NB4 (cell line): ENCODE measurements at places on chromosomes 13 and 19.

DNA sequence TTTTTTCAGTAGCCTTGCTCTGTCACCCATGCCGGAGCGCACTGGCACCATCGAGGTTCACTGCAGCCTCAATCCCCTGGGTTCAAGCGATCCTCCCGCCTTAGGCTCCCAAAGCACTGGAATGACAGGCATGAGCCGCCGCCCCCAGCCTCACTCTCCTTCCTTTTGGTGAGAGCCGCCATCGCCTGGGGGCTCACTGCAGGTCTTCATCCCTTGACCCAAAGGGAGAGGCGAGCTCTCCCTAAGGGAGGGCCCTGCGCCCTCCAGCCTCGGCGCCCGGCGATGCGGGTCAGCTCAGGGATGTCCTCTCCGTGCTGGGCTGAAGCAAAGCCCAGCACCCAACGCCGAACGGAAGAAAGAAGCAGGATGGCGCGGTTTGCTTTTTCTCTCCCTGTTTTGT, 23.2 kb upstream of the ZBTB7A start:
- DNase-seq, result no peak

GRCh38 chr13:44819772-44820171, 169.5 kb downstream of the NUFIP1 start:
- no peak for DNase-seq

DNA sequence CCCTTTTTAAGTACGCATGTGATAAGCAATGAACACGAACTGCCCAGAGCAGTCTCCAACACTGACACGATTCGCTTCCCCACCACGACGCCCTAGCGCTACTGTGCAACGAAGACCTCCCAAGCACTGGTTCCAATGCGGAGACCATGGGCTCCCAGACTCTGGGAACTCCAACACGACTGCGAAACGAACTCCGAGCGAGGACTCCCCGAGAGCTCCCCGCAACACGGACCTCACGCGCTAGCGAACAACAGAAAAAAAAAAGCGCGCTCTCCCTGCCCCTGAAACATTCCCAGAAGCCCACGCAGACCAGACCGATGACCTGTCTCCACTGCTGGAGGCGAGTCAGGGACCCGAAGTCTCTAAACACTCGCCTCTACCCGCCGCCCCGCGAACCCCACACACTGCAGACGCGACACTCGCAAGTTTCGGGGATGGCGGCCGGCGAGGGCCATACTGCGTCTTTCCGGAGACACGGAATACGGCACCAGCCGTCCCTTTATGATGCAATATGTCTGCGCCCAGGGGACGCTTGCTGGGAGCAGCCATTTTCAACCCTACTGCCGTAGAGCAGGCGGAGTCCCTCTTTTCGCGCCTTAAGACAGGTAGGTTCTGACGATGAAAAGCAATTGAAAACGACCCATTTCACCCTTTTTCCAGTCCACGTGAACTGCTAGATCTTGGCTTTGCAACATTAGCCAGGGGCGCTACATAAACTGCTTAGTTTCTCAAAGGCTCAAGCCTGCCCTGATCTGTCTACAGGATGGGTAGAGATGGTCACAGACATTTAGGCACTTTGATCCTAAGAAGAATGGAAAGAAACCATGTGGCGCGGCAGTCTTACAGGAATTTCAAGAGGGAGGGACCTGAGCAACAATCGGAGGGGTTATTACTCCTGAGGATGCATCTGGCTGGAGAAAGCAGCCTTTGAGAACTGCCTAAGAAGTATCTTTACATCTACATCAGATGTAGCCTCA, at the start of gene ZNF577:
TSS of gene ZNF577 (minus strand) at position 430 of the 977 bp plus-strand sequence. CDS start 7,569 bp downstream, outside the sequence.
- peak; percentile 93 for DNase-seq

- DNase-seq, result peak; percentile 45
Measured at GRCh38 chr13:100128373-100128772, 39.5 kb downstream of the PCCA start.

DNA sequence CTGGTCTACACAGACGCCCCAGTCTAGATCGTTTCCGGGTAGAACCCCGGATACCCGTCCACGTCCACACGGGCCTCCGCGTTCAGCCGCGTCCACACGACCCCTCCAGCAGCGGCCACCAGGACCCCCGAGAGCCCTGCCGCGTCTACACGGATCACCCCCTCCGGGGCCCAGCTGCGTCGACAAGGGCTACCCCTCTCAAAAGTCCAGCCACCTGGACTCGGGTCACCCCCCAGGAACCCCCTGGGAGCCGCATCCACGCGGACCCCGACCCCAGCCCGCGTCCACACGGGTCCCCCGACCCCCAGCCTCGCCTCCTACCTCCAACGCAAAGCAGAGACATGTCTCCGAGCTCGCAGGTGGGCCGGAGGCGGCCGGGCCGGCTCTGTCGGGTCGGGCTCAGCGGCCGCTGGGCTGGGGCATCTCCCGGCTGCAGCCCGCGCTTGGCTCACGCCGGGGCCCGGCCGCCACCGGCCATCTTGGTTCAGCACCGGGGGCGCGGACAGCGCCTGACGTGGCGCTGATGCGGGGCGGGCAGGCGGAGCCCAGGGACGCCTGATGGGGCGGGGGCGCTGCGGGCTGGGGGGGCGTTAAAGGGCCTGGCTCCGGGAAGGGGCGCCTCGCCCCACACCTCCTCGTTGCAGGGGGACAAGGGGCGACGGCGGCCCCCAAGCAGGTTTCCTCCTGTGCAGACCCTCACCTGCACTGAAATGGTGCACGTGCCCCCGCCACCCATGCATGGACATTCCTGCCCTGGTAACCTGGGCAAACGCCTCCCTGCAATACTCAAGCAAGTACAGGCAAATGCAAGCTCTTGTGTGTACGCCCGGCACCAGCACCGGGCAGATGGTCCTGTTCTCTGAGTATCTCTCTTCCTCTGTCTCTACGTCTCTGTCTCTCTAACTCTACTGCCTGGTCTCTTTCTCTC, at the start of gene UNC13A:
TSS of gene UNC13A (minus strand) at position 498 of the 928 bp plus-strand sequence. CDS start at position 343, 155 bp downstream.
- DNase-seq, result peak; percentile 65

DNA sequence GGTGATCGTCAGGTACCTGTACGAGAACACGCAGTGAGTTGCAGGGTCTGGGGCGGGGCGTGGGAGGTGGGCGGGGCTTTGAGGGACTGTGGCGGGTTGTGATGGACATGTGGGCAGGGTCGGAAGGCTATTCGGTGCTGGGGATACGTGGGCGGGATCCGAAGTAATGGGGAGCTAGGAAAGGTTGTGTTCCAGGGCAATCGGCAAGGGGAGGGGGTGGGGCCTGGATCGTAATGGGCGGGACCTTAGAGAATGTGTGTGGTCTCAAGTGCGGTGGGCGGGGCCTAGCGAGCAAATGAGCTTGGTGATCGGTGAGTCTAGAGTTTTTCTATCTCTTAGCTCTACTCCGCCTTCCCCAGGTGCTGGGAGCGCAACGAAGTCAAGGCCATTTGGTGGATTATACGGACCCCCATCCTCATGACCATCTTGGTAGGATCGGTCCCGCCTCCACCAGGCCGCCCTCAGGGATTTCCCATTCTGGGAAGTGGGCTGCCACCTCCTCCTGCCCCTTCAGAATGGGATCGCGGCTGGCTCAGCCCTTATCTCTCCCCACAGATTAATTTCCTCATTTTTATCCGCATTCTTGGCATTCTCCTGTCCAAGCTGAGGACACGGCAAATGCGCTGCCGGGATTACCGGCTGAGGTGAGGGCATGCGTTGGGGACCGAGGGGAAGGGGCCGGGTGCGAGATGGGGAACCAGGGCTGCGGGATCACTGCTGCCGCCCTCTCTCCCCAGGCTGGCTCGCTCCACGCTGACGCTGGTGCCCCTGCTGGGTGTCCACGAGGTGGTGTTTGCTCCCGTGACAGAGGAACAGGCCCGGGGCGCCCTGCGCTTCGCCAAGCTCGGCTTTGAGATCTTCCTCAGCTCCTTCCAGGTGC, 9.6 kb downstream of the GIPR start:
- DNase-seq, result peak; percentile 35
